ENCODE measurements at places on chromosomes 13 and 19. TPM values are rescaled to one million over a fixed set of nuclear protein-coding genes. Genes with fewer than 3 reads are reported as not detected.
A peak's percentile ranks its signal among the peaks of the same experiment; 100 is the strongest.

The CEACAM21 gene
- total RNA-seq, result 22.4 TPM

DNA sequence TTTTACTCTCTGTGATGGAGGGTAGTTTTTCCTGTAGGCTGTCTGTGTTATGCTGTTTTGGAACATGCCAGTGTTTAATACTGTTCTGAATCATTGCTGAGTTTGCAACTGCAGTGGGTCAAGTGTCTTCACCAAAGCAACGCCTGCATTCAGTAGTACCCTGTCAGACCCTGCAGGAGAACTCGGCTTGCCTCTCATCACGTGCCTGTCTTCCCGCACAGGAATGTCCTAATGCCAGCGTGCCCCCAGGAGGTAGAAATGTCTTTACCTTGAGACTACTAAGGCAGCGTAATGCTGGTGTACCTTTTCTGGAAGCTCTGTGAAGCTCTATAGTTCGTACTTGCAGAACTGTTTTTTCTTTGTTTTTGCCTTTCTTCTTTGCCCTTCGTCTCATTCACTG, 42.3 kb downstream of the POLR1D start:
- DNase-seq, result no peak

DNA sequence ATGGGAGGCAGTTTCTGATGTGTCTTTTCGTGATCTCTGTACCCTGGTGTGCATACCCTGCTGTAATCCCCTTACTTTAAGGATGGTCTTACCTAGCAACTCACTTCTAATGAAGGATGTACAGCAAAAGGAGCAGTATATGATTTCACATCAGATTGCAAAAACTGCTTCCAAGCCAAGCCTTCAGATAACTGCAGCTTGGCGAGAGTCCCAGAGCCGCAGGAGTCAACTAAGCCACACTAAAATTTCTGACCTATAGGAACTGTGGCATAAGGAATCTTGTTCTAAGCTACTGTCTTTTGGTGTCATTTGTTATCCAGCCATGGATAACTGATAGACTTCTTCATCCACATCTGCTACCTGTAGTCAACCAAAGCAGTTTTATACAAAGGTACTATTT, 496.7 kb downstream of the GPC6 start:
- no peak for DNase-seq

The SWSAP1 gene
- 3.1 TPM for total RNA-seq

GRCh38 chr13:109667056-109667455, 119.3 kb downstream of the IRS2 start:
- DNase-seq, result no peak

GRCh38 chr13:80586356-80586755, 245.4 kb upstream of the SPRY2 start:
- DNase-seq, result no peak

DNA sequence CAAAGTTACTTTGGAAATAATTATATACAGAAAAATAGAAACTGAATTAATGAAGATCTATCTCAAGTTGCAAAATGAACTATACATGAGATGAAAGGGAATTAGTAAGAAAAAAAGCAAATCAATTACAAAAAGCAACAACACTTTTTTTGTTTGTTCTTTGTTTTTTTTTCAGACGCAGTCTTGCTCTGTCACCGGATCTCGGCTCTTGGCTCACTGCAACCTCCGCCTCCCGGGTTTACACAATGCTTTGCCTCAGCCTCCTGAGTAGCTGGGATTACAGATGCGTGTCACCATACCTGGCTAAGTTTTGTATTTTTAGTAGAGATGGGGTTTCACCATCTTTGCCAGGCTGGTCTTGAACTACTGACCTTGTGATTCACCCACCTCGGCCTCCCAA, 2.2 kb downstream of the ZNF415 start:
- DNase-seq, result no peak

- no peak for DNase-seq
Measured at GRCh38 chr13:113044391-113045114, 61.0 kb upstream of the F7 start.

GRCh38 chr13:91406619-91407018, 8.2 kb downstream of the GPC5 start:
- DNase-seq, result no peak

DNA sequence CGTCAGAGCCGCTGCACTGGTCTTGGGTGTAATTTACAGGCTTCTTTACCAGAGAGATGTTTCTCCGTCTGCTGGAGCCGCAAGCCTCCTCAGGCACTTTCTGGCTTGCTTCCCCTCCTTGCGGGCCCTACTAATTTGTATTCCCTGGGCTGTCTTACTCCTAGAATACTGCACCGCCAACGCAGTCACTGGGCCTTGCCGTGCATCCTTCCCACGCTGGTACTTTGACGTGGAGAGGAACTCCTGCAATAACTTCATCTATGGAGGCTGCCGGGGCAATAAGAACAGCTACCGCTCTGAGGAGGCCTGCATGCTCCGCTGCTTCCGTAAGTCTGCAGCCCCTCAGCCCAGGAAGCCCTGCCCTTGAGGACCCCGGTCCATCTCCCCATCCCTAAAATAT, 14.1 kb upstream of the C19orf33 start:
- DNase-seq, result no peak

- DNase-seq, result no peak
Measured at GRCh38 chr13:79447741-79448140, 33.2 kb upstream of the NDFIP2 start.

DNA sequence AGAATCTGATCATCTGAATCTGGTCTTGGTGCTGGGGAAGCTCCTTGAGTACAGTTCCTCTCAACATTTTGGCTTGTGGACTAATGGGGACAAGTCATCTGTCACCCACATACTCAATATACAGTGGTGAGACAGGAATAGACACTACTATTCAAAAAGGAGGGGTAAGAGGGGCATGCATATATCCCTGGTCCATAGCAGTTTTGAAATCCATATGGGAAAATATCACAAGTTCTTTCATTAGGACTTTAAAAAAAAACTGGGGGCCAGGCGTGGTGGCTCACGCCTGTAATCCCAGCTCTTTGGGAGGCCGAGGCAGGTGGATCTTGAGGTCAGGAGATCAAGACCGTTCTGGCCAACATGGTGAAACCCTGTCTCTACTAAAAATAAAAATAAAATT, 20.3 kb upstream of the PPP5C start:
- no peak for DNase-seq

GRCh38 chr13:51330791-51331190, 8.7 kb upstream of the SERPINE3 start:
- no peak for DNase-seq

DNA sequence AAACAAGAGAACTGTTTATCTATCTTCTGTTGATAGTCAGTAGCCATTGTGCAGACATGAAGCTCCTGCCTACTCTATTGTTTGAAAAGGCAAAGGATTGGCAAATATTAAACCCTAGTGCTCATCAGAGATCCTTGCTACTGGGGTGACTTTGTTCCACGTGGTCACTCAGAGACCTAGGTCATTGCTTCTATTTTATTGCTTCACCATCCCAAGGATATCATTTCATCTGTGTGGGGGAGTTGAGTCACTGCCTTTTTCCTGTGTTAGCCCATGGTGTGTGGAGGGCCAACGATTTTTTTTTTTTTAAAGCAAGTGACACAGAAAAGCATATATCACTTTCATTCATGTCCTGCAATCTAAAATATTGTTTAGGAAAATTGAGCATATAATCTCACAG, 254.1 kb upstream of the RXFP2 start:
- no peak for DNase-seq

DNA sequence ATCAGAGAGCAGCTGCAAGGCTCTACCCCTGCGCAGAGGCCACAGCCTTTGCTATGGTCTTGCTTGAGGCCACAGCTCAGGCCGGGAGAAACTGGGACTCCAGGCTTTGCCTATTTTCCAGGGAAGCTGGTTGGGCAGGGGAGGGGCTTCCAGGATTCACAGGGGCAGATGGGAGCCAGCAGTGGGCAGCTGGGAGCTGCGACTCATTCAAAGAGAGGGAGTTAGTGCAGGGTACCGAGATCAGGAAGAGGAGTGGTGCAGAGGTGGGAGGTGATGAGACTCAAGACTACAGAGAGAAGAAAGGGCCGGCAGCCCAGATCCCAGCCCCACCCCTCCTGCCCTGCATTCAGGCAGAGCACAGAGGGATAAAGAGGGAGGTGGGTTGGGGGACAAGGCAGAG, 12.1 kb downstream of the ADGRE5 start:
- no peak for DNase-seq

The MAP4K1 gene
- 9.6 TPM for total RNA-seq

The HIF3A gene
- 55.7 TPM for total RNA-seq

DNA sequence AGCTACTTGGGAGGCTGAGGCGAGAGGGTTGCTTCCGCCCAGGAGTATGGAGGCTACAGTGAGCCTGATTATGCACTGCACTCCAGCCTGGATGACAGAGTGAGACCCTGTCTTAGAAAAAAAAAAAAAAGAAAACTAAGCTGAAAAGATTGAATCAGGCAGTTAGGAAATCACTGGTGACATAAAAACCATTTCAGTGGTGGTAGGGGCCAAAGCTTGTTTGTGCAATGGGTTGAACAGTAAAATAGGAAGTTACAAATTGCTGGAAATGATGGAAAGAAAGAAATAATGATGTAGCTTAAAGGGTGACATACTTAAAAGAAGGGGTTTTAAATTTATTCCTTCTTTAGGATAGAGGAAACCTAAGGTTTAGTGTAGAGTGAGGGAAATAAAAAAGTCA, 4.8 kb upstream of the OXGR1 start:
- no peak for DNase-seq

GRCh38 chr19:40585241-40585981, 8.7 kb downstream of the SHKBP1 start:
- DNase-seq, result peak; percentile 63

DNA sequence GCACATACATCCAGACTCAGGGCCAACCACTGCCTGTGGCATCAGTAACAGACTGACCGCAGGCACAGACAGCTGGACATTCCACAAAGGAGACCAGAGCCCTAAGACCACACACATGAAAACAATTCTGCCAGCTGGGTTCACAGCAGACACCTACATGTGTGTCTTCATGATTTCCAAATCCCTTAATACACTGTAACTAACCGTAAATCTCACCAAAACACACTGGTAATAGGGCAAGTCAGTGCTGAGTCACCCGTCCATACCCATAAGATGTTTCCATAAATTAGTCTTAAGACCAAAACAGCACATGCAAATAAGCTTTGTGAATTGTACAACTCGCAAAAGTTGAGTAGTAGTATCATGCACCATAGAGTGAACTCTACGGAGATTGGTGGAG, 65.4 kb downstream of the TUBGCP3 start:
- DNase-seq, result no peak

DNA sequence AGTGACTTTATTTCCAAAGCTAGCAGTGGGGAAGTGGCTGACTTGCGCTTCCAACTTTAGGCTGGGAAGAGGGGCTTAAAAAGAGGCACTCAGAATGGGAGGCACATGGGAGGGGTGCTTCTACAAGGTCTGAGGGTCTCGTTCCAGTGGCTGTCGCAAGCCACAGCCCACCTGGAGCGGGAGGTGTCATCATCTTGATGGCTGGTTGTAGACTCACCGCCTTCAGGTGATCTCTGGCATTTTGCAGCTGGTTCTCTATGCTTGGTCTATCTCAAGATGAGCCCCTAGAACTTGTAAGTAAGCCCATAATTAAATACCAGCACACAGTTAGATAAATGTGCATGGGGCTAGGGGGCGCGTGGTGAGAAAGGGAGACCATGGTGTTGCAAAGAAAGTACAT, 9.2 kb downstream of the TEX29 start:
- DNase-seq, result no peak

The DCT gene
- not detected for total RNA-seq

DNA sequence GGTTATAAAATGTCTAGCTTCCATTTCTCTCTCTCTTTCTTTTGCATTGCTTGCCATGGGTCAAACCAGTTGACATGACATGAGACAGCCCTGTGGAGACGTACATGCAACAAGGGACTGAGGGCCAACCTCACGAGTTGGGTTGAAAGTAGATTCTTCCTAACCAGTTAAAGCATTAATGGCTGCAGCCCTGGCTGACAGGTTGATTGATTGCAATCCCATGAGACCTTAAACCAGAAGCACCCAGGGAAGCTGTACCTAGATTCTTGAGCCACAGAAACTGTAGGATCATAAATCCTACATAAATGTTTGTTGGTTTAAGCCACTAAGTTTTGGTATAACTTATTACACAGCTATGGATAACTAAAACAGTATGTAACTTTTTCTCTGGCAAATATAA, 373.8 kb downstream of the DACH1 start:
- no peak for DNase-seq

DNA sequence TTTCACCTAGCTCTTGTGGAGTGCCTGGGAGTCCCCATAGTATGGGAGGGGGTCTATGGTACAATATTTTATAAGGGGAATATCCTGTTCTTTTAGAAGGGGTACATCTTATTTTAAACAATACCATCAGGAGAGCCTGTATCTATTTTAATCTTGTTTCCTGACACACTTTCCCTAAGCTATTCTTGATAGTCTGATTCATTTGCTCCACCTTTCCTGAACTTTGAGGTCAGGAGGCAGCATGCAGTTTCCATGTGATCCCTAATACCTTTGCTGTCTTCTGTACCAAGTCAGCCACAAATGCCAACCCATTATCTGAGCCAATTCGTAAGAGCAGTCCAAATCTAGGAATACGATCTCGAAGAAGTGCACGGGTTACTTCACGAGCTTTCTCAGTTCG, 86.2 kb downstream of the SLC25A15 start:
- no peak for DNase-seq

GRCh38 chr13:24110011-24110410, 50.5 kb upstream of the SPATA13 start:
- DNase-seq, result no peak

- DNase-seq, result no peak
Measured at GRCh38 chr13:110628477-110628793, 13.1 kb downstream of the NAXD start.

The DACH1 gene
- total RNA-seq, result 6.1 TPM

DNA sequence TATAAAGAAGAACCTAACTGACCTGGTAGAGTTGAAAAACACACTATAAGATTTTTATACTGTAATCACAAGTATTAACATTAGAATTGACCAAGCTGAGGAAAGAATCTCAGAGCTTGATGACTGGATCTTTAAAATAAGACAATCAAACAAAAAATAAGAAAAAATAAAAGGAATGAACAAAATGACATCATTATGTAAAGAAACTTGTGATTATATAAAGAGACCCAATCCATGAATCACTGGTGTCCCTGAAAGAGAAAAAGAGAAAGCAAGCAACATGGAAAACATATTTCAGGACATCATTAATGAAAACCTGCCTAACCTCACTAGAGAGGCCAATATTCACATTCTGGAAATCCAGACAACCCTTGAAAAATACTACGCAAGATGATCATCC, 822.5 kb upstream of the SLITRK5 start:
- DNase-seq, result no peak

The ADAMTSL5 gene
- 11.5 TPM for total RNA-seq

- no peak for DNase-seq
Measured at GRCh38 chr13:37127691-37128241, 22.3 kb upstream of the CSNK1A1L start.

DNA sequence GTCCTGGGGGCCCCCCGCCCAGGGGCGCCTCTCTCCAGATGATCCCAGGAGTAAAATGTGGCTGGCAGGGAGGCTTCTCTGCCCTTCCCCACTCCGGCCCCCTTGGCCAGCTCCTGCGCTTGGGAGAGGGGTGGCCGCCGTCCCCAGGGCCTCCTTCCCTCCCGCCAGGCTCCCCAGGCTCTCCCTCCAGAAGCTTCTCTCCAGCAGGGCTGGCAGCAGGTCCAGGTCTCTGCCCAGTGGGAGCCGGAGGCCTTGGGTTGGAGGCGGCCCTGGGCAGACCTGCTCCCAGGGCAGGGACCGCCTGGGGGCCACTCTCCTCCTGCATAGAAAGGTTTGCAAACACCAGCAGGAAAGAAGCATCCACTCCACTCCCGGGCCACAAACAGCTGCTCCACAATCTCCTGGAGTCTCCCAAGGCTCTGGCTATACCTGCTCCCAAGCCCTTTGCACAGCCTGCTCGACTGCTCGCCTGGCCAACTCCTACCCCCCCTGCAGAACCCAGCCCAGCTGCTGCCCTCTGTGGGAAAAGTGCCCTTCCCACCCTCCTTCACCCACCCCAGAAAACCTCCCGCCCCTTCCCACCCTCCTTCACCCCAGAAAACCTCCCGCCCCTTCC, 26.0 kb downstream of the SBNO2 start:
- no peak for DNase-seq
